ENCODE measurements at places on chromosomes 12 and 14.

- no peak for DNase-seq
Observed at GRCh38 chr14:58315606-58316005, 17.3 kb downstream of the ARID4A start.

DNA sequence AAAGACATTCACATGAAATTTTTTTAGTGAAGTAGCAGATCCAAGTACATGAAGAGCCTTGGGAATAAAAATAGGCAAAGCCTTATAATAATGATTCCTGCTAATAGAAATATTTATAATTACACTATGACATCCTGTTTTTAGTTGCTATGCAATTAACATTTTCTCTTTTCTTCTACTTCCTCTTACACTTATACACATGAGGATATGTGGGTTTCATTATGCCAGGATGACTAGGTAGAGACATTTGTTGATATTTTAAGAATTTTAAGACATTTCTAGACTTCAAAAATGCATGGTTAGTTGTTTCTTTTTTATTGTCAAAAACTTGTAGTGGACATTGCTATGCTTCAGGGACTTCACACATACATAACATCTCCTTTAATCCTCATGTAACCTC, 326.8 kb downstream of the SYT1 start:
- DNase-seq: no peak

DNA sequence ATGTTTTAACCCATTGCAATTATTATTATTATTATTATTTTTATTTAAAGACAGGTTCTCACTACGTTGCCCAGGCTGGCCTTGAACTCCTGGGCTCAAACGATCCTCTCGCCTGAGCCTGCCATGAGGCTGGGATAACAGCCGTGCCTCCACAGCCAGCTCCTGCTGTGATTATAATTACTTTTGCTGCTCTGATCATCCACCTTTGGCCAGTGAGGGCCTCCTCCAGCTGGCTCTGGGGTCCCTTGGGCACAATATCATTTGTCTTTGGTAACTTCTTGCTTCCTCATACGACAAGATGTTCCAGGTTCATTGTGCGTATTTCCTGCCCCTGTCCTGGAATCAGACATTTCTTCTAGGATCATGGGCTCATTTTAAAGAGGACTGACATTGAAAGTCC, 28.4 kb downstream of the LRTM2 start:
- DNase-seq: no peak

GRCh38 chr14:104367866-104368750, 211.5 kb upstream of the C14orf180 start:
- DNase-seq: peak; percentile 7

DNA sequence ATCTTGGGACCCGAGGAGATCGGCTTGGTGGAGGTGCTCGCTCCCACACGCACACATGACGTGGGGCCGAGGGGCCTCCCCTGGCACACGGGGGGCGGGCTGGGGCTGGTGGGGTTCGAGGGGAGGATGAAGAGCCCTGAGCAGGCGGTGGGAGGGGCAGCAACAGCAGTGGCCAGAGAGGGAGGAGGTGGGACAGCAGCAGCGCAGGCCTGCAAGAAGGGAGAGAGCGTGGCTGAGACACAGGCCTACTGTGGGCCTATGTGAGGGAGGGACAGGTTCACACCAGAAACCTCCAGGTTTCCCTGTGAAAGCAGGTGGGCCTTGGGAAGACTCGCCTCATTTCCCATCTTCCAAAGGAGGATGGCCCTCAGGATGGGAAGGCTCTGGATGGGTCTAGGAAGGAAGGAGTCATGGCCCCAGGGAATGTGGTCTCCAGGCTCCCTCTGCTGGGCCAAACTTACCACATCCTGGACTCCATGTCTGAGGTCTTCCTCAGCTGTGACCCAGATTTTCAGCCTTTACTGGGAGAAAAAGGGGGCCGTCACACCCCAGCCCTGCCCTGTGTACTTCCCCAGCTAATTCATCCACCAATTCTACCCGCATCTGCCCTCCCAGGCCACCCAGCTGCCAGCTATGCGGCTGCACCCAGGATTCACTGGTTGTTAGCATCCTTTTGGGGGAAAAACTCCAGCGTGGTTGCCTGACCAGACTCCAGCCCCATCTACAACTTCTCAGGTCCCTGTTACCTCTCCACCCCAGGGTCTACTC, 2.8 kb downstream of the PIANP start:
- no peak for DNase-seq

GRCh38 chr12:57835366-57836288, 10.9 kb downstream of the CTDSP2 start:
- no peak for DNase-seq

DNA sequence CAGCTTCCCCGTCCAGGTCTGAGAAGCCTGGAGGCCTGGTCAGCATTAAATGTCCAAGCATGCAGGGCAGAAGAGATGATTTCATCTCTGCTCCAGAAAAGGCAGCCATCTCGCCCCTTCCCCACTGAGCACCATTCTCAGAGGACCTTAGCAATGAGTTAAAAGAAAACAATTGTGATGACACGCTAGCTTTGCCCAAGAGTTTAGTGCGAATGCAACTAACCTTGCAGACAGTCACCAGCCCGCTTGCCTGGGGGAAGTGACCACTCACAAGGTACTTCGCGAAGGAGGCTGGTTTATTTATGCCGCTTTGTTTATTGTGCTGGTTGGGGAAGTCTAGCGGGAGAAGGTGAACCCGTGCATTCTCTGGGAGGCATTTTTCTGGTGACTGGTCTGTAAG, 170.7 kb downstream of the RBM19 start:
- DNase-seq: no peak

DNA sequence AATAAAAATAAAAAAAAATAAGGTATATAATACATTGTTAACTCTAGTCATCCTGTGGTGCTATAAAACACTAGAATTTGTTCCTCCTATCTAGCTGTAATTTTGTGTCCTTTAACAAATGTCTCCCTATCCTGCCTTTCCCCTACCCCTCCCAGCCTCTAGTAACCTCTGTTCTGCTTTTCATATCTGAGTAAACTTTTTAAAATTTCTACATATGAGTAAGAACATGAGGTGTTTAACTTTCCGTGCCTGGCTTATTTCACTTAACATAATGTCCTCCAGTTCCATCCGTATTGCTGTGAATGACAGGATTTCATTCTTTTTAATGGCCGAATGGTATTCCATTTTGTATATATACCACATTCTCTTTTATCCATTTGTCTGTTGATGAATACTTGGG, 71.3 kb upstream of the GNG2 start:
- no peak for DNase-seq

Measured in left cardiac atrium (tissue), 4 donors.